KBM-7 (cell line): ENCODE measurements at places on chromosomes 6 and 20.

GRCh38 chr20:22509090-22509842, 75.1 kb downstream of the FOXA2 start:
- DNase-seq, result no peak

- no peak for DNase-seq
Measured at GRCh38 chr20:62645613-62646012, 3.3 kb downstream of the SLCO4A1 start.

GRCh38 chr6:71388068-71388744, 99.6 kb downstream of the OGFRL1 start:
- no peak for DNase-seq

DNA sequence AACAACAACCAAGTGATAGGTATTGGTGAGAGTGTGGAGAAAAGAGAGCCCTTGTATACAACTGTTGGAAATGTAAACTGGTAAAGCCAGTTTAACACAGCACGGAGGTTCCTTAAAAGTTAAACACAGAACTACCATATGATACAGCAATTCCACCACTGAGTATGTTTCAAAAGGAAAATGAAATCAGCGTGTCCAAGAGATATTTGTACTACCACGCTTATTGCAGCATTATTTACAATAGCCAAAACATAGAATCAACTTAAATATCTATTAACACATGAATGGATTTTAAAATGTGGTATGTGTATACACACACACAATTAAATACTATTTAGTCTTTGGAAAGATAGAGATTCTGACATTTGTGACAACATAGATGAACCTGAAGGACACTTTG, 1.1 kb downstream of the PTCHD4 start:
- DNase-seq, result no peak

DNA sequence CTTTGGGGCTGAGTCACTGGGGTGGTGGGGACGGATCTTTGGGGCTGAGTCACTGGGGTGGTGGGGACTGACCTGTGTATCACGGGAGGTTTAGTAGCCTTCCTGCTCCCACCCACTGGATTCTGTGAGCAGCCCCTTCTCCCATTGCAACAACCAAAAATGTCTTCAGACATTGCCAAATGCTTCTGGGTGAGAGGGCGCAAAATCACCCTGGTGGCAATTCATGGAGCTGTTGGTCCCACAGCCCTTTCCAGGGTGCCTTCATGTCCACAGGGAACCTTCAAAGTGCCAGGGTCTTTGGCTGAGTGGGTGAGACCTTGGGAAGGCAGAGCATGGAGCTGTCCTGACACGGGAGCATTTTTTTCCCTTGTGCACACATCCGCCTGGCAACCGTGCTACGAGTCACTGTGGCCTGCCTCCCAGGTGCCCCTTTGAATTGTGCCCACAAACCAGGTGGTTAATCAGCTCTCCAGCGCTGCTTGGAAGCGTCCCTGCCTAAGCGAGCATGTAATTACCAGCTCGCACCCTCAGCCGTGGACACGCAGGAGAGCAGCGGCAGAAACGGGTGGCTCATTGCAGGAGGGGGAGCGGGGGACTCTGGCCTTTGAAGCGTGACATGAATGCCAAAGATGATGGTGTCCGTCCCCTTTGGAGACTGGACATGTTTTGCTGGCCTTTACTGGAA, 27.4 kb upstream of the APCDD1L start:
- DNase-seq, result no peak
